ENCODE measurements at places on chromosomes 5 and 9.

- DNase-seq, result no peak
Measured at GRCh38 chr9:136846376-136847087, 2.7 kb upstream of the PHPT1 start.

DNA sequence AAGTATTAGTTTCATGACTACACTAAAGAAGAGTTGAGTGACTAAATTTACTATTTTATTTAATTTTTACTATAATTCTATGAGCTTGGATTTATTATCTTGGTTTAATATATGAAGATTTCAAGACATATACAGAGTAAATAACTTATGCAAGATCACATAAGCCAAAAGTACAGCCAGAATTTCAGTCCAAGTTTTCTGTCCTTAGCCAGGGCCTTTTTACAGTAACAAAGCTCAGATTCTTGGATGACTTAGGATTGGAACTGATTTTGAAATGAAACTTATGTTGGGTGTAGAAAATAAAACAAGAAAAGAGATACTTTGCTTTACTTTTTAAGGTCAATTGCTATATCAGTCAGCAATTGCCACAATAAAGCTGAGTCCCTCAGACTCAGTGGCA lies 170.3 kb downstream of the MARCHF11 start:
- no peak for DNase-seq

GRCh38 chr9:37424686-37425297 lies 2.3 kb downstream of the GRHPR start:
- no peak for DNase-seq

GRCh38 chr5:50724262-50724661 lies 57.8 kb downstream of the PARP8 start:
- DNase-seq, result no peak

- DNase-seq, result peak; percentile 35
Measured at GRCh38 chr5:126676195-126676624, 75.5 kb downstream of the PHAX start.

- no peak for DNase-seq
Measured at GRCh38 chr5:132114150-132115121, 40.8 kb downstream of the CSF2 start.

- DNase-seq, result no peak
Measured at GRCh38 chr5:84411832-84412605, 27.3 kb upstream of the EDIL3 start.

DNA sequence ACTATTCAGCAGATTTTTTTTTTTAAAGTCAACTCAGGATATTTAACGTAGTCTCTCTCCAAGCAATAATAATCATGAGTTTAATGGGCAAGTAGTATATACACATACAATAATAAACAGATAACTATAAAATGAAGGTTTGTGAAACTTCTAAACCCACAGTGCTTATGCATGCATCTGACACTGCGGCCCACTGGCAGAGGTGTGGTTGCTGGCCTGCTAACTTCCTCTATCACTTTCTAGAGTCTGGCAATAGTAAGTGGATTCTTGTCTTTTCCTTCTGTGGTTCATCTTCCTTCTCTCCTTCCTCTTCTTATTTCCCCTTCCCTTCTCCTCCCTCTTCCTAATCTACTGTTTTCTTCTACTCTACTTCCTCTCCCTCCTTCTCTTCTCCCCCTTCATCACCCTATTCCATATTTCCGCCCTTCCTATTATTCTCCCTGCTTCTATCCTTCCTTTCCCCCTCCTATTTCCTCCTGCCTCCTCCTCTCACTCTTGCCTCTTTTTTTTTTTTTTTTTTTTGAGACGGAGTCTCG lies 18.6 kb upstream of the AGXT2 start:
- no peak for DNase-seq
